ENCODE measurements at places on chromosomes 5 and 9.

DNA sequence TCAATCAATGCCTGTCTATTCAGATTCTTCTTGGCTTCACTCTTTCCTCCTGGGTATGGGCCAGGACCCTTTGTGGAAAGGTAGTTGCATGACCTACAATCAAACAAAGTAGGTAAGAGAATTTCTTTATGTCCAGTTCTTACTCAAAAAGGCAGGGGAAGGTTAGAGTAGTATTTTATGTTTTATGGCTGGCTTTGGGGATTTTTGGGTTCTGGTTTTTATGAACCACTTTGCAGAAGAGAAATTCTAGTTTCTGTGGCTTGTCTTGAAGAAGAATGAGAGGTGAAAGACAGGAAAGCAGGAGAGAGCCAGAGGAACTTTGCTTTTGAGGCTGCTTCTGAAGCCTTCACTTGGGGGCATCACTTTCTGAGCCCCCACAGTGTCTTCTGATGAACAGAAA lies 14.7 kb upstream of the CRHBP start:
- DNase-seq: no peak

GRCh38 chr9:127942216-127943010 lies 4.8 kb upstream of the DPM2 start:
- peak; percentile 35 for DNase-seq

DNA sequence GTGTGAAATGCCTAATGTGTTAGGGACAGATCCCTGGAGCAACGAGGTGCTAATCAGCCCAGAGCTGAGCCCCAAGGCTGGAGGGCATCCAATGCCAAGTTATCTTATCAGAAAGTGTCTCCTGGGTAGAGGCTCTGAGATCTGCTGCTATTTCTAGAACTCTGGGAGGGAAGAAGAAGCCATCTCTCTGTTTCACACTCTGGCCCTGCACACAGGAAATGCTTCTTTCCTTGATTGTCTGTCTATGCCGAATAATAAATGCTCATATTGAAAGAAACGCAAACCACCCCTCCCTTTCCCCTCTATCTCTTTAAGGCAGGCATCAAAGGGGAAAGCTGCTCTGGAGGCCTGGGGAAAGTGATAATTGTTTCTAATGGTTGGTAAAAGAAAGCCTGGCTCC lies 166.7 kb downstream of the PAPPA start:
- DNase-seq: no peak

GRCh38 chr9:15157381-15157780 lies 149.6 kb downstream of the TTC39B start:
- peak; percentile 18 for DNase-seq

DNA sequence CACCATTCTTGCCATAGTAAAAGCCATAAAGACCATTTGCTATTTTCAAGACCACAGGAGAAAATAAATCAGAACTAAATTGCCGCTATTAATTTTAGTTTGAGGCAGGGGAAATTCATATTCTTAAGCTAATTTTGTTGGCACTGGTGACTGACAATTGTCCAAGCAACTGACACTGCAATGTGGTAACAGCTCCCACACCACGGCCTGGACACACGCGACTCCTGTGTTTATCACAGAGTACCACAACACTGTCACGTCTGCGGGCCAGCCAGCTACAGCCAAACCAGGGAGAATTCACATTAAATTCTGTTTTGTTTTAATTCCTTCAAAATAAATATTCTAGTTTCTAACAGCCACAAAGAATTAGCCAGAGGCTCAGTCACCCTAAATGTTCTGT lies 481.9 kb downstream of the CTNND2 start:
- DNase-seq: no peak

DNA sequence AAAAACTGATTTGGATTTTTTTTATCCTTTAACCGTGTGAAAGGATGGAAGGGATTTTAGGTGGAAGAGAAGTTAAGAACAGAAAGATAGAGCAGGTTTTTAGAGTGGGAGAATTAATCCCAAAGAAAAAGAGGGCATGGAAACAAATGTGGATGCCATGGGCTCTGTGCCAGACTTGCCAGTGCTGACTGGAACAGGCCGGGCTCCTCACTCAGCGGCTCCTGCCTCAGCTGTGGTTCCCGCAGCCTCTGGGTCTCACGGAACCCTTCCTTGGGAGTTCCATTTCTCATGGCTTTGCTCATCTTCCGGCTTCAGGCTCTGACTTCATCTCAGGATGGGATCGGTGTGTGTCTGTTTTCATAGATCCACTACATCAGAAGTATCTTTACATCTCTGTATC lies 30.4 kb upstream of the SLC2A8 start:
- DNase-seq: no peak
